Forelimb muscle (tissue), 1 donor: ENCODE measurements at places on chromosomes 6 and 20. TPM values are rescaled to one million over a fixed set of nuclear protein-coding genes. Genes with fewer than 3 reads are reported as not detected.

GRCh38 chr20:11403711-11404110, 514.0 kb upstream of the BTBD3 start:
- DNase-seq = no peak

DNA sequence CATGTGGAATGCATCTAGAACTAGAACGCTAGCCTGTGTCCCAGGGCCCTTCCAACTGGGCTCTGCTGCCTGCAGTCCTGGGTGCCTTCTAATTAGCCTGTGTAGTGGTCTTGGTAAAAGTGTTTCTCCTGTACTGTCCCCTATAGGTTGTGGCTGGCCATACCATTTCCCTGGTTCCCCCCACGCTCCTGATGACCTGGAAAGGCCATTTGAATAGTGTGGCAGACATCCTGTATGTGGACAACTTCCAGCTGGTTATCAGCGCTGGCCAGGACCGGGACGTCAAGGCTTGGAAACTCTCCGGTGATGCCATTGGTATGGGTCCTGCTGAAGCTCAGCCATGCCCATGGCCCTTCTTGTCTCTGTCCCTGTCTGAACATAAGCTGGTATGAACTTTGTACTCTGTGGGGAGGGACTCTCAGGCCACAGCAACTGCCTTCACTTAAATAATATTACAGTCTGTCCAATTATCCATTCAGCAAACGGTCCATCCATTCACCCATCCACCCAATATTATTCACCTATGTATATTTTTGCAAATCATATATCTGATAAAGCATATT, 60.7 kb downstream of the SUN5 start:
- DNase-seq = no peak

GRCh38 chr6:18577491-18577890, 190.3 kb downstream of the RNF144B start:
- DNase-seq = no peak

GRCh38 chr6:7381092-7381491, 8.4 kb downstream of the CAGE1 start:
- DNase-seq = no peak

GRCh38 chr6:72206606-72207005, 320.3 kb downstream of the RIMS1 start:
- DNase-seq = no peak

DNA sequence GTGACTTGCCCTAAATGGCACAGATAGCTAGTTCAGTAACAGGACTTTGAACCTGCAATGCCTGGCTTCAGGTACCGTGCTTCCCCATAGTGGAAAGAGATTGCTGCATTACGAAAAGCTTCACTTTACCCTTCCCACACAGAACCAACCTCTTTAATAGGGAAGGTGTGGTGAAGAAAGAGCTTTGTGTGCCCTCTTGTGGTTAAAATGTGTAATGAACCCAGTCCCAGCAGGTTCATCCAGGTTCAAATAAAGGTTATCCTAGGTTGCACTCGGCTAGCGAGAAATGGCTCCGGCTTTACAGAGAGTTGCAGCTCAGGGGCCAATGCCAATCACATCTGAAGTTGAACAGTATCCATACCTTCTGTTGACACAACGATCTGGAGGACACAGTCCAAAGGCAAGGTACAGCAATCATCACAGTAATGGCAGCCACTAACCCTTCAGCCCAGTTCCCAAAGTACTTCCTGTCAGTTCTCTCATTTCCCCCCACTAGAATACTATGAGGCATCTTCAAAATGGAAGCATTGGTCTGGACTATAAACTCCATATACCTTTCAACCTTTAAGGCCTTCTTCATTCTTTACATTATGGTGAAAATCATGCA, 3.0 kb downstream of the DEFB115 start:
- no peak for DNase-seq

DNA sequence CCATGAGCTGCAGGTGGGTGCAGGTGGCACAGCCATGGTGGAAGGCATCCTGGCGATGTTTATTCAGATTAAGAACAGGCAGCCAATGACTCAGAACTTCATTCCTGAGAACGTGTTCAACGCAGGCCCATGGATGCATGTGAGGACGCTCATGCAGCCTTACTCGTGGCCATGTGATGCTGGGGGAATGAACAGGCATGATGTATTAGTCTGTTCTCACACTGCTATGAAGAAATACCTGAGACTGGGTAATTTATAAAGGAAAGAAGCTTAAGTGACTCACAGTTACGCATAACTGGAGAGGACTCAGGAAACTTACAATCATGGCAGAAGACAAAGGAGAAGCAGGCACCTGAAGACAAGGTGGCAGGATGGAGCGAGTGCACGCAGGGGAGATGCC, 146.6 kb downstream of the RNASET2 start:
- no peak for DNase-seq

GRCh38 chr6:167163476-167164011, 5.8 kb upstream of the GPR31 start:
- no peak for DNase-seq

- peak; percentile 36 for DNase-seq
These were observed 55.7 kb upstream of the FERMT1 start for GRCh38 chr20:6178537-6178936.

DNA sequence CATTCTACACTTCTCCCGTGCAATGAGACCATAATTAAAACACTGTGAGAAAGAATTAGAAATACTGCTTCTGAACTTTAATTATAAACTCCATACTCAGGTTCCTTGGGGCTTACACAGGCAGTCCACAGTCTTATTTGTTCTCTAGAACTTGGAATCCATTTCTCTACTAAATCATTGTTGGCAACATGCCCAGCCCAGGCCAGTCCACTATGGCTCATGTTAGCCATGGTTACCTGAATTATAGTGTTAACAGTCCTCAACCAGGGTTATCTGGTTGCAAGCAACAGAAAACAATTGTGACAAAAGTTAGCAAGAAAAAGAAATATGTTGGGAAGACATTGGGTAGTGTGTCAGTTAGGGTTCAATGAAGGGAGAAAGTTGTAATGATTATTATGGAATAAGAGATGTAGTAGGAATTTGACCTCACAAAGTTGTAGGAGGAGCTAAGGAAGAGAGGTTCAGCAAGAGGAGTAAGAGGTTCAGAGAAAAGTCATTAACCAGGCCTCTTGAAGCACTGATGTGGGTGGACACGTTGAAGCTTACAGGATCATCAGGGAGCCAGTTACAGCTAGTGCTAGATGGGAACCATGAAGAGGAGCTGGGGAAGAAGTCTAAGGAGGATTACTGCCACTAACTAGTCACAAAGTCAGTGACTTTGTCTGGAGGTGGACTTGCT, 352.5 kb upstream of the PRND start:
- DNase-seq = no peak

- no peak for DNase-seq
These were observed 31.4 kb downstream of the RGS17 start for GRCh38 chr6:153099636-153100035.

GRCh38 chr20:32465092-32465900, 107.2 kb downstream of the ASXL1 start:
- no peak for DNase-seq

DNA sequence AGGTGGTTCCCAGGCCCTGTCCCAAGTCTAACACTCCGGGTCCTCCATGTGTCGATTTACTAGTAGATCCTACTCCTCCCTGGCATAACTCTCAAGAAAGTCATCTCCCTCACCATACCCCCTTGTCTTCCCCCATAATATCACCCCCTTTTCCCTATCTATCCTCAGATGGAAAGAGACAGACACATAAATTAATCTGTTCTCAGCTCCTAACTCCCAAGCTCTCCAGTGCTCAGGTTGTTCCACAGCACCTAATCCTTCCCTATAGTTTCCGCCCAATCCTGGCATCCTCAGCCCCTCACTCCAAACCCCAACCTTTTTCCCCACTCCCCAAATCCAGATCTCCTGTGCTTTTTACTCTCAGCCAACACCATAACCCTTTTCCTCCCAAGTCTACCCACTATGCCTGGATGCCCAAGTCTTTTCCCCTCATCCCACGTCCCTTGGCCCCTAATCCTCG, 808 bp downstream of the ILRUN start:
- DNase-seq = no peak

GRCh38 chr20:18267815-18268214, 20.5 kb upstream of the ZNF133 start:
- no peak for DNase-seq

DNA sequence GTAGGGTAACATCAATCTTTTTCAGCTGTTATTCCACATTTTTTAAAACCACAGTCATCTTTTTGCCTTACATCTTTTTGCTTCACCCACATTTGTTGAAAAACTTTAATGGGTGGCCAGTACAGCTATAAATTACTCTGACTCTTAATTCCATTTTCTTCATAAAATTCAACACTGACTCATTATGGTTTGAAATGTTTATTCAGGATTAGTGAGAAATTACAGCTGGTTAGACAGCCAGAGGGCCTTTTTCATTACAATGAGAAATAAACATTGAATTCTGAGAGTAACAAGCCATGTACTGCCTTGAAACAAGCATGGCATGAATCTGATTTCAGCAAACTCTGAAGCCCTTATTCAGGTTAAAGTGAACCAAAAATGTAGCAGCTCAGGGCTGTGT, 19.5 kb downstream of the NDUFAF4 start:
- no peak for DNase-seq

KCNK16 gene
- not detected for polyA plus RNA-seq

GPSM3 gene
- polyA plus RNA-seq = 6.7 TPM

SEL1L2 gene
- polyA plus RNA-seq = not detected

NR2E1 gene
- not detected for polyA plus RNA-seq

ABRACL gene
- 16.0 TPM for polyA plus RNA-seq
